ENCODE measurements at places on chromosomes 7 and 10. TPM values are rescaled to one million over a fixed set of nuclear protein-coding genes. Genes with fewer than 3 reads are reported as not detected.

GRCh38 chr10:67527351-67527750, 168.6 kb downstream of the CTNNA3 start:
- H3K4me3 ChIP-seq = no peak overlapping the region
- DNase-seq = no peak
- no peak overlapping the region for H3K27ac ChIP-seq

DNA sequence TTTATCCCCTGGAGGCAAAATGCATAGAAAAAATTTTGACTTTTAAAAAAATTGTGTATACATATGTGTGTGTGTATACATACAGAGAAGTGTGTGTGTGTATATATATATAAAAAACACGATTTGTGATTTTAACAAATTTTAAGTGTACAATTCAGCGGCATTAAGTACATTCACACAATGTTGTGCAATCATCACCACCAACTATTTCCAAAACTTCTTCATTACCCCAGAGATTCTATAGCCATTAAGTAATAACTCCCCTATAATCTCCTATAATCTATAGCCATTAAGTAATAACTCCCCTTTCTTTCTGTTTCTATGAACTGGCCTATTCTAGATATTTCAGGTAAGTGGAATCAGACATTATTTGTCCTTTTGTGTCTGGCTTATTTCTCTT, 20.7 kb upstream of the CAMK2B start:
- no peaks in the 10 kb centered on the region for H3K27me3 ChIP-seq
- H3K4me3 ChIP-seq = no peak overlapping the region
- DNase-seq = no peak
- no peaks in the 10 kb centered on the region for H3K4me1 ChIP-seq

DNA sequence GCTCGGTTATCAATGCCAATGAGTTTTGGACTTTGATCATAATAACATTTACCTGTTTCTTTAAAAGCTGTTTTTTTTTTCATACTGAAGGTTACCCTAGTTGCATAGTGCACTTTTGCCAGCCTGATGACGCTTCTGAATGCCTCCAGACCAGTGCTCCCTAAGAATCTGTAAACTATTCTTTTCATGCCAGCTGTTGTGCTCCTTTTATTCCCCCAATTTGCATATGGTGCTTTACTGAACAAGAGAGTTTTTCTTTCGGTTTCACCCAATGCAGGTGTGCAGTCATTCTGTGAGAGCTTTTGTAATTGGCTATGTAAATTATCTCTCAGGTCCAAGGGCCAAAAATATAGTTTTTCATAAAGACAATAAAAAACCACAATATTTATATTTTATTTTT, 48.1 kb upstream of the GLCCI1 start:
- H3K27ac ChIP-seq = no peak overlapping the region
- no peak for DNase-seq
- H3K4me1 ChIP-seq = no peaks in the 10 kb centered on the region
- H3K36me3 ChIP-seq = no peaks in the 10 kb centered on the region
- no peak overlapping the region for H3K4me3 ChIP-seq

DNA sequence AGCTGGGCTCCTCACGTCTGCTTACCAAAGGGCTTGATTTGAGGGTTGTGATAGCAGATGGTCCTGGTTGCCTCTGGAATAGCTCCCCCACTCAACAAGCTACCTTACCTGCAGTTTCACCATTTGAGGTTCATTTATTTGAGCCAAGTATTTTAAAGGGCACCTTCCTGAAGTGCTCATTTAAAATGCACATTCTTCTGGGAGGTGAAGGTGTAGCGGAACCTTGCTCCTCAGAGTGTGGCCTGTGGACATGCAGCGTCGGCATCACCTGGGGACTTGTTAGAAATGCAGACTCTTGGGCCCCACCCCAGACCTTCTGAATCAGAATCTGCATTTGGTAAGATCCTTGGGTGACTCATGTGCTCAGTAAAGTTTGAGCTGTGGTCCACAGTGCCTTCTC, 2.3 kb downstream of the CDH23 start:
- no peak overlapping the region for H3K27ac ChIP-seq
- H3K27me3 ChIP-seq = peaks cover 47% of the 10 kb centered on the region
- no peaks in the 10 kb centered on the region for H3K36me3 ChIP-seq
- peak; percentile 9 for DNase-seq
- H3K4me1 ChIP-seq = peaks cover 10% of the 10 kb centered on the region

DNA sequence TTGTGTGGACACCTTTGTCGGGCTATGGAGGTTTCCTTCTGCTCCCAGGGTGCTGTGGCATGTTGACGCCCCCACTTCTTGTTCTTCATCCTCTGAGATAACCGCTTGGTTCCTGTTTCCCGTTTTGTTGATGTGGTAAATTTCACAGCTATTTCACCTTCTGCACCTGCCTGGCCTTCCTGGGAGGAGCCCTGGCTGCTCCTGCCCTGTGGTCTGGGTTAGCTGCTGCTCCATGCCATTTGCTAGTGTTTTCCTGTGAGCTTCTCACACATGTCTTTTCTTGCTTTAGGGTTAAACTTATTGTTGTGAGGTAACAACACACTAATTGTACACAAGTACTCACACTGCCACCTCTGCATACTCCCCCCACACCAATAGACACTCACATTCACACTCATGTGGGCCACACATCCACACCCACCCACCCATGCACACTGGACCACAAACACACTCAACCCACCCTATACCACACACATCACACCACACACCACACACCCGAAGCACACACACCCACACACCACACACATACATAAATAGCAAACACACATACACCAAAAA, 46.5 kb upstream of the MSMB start:
- H3K4me1 ChIP-seq = no peaks in the 10 kb centered on the region
- no peak overlapping the region for H3K27ac ChIP-seq
- H3K36me3 ChIP-seq = no peaks in the 10 kb centered on the region
- no peaks in the 10 kb centered on the region for H3K27me3 ChIP-seq

- H3K27ac ChIP-seq = no peak overlapping the region
- H3K4me1 ChIP-seq = no peaks in the 10 kb centered on the region
- no peak for DNase-seq
Measured at GRCh38 chr7:16698200-16698905, 52.4 kb downstream of the BZW2 start.

DNA sequence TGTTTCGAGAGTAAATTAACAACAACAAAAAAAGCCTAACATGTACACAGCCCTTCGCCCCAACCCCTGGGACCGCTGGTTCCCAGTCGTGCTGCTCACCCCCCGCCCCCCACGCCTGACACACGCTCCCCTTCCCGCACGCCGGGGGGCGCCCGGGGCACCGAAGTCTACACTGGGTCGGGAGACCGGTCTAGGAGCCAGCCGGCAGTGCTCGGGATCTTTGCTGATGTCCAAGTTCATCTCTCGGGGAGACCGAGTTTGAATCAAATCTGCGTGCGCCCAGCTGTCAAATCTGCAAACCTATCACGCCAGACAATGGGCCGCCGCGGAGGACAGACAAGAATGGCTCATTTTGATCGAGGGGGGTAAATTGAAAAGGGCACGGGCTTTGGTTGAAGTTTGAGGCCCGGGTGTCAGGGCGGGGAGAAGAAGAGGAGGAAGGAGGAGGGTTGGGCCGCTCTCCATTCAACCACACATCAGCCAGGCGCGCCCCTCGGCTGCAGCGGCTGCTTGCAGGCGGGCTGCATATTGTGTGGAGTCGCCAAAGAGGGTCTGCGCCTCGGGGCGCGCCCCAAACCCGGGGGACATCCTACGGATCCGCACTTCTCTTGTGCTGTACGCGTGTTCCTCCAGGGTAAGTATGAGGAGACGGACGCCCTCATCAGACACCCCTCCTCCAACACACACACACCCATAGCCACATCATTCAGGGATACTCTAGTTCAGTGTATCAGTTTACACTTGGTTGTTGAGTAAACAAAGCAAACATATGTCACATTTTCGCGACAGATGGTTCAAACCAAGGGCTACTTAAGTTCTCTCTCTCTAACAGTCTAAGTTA, 1.3 kb upstream of the GFRA1 start:
- no peak overlapping the region for H3K27ac ChIP-seq
- no peak for DNase-seq
- no peaks in the 10 kb centered on the region for H3K36me3 ChIP-seq
- peaks cover 9% of the 10 kb centered on the region for H3K4me1 ChIP-seq
- peaks cover 70% of the 10 kb centered on the region for H3K27me3 ChIP-seq

GRCh38 chr7:5488286-5488878, 64.7 kb upstream of the TNRC18 start:
- H3K4me3 ChIP-seq = no peak overlapping the region
- DNase-seq = no peak
- no peaks in the 10 kb centered on the region for H3K36me3 ChIP-seq
- no peak overlapping the region for H3K27ac ChIP-seq
- peaks cover 12% of the 10 kb centered on the region for H3K4me1 ChIP-seq
- H3K27me3 ChIP-seq = no peaks in the 10 kb centered on the region

- DNase-seq = no peak
- no peaks in the 10 kb centered on the region for H3K27me3 ChIP-seq
- no peak overlapping the region for H3K4me3 ChIP-seq
- H3K27ac ChIP-seq = no peak overlapping the region
- H3K4me1 ChIP-seq = no peaks in the 10 kb centered on the region
Measured at GRCh38 chr7:36871863-36872262, 147.6 kb upstream of the AOAH start.

DNA sequence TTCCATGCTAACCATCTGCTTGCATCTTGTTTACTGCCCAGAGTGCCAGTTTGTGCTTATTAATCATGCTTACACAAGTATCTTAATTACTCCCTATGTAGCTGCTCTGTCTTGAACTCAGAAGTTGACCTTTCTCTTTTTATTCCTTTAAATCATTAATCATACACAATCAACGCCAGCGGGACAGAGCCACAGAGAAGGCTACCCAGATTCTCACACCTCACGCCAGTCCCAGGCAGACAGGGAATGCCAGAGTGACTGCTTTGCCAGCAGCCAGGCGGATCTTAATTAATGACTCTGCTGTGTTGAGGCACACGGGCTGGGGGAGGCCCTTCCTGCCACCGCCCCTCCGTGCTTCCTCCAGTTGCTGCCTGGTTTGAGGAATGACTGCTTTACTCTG, 229.4 kb downstream of the LRMDA start:
- no peak overlapping the region for H3K27ac ChIP-seq
- no peaks in the 10 kb centered on the region for H3K27me3 ChIP-seq
- H3K4me3 ChIP-seq = no peak overlapping the region
- no peaks in the 10 kb centered on the region for H3K36me3 ChIP-seq

DNA sequence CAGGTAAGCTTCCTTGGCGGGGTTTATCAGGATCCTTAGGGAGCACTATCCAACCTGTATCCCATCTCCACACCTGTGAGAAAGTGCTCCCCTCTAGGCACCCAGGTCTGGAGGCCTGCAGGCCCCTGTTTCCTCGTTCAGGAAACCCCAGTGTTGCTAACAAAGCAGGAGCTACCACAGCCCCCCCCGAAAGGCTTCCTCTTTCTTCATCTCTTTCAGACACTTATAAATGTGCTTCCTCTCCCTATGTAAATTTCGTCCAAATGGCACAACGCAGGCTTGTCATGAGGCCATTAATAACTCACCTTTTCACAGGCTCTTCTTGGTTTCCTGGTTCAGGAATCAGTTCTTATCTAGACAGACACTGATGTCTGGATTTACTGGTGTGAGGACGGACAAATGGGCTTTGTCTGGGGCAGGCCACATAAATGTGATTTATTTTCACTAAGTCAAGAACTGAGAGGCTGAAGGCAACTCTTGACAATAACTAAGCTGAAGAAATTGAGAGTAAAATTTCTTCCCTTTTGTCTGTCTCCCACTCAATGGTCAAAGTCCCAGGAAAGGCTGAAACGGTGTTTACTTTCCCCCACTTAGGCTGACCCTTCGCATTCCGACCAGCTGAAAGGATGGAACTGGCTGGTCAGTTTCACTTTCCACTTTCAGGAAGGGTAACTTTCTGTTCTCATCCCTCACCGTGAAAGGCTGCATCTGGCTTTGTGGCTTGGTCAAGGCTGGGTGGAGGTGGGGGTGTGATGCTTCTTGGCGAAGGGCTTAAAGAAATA, 46.8 kb downstream of the PIK3AP1 start:
- peaks cover 15% of the 10 kb centered on the region for H3K4me1 ChIP-seq
- H3K27me3 ChIP-seq = no peaks in the 10 kb centered on the region
- H3K36me3 ChIP-seq = no peaks in the 10 kb centered on the region

GRCh38 chr7:13904689-13905088, 84.8 kb downstream of the ETV1 start:
- H3K27me3 ChIP-seq = no peaks in the 10 kb centered on the region
- no peak for DNase-seq
- no peak overlapping the region for H3K4me3 ChIP-seq
- peaks cover 9% of the 10 kb centered on the region for H3K4me1 ChIP-seq

DNA sequence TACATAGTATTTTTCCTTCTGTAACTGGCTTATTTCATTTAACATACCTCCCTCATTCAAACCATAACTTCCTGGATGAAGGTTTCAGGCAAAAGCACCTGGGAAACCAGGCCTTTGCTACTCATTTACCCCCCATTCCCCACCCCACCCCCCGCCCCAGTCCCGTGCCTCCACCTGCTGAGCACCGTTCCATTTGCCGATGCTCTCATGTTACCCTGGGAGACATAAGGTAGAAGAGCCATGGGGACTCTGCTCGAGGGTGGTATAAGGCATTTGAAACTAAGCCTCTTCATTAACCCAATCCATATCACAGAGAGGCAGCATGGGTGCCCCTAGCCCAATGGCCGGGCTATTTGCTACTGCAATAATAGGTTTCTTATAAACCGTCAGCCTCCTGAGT, 22.2 kb upstream of the MCM10 start:
- no peak overlapping the region for H3K4me3 ChIP-seq
- H3K36me3 ChIP-seq = peaks cover 49% of the 10 kb centered on the region
- H3K27me3 ChIP-seq = no peaks in the 10 kb centered on the region

GRCh38 chr10:109062371-109062770, 860.9 kb downstream of the XPNPEP1 start:
- H3K4me1 ChIP-seq = no peaks in the 10 kb centered on the region
- no peak overlapping the region for H3K27ac ChIP-seq
- no peak overlapping the region for H3K4me3 ChIP-seq
- no peaks in the 10 kb centered on the region for H3K27me3 ChIP-seq
- H3K36me3 ChIP-seq = no peaks in the 10 kb centered on the region

- H3K4me3 ChIP-seq = no peak overlapping the region
- DNase-seq = no peak
- H3K27ac ChIP-seq = no peak overlapping the region
- H3K36me3 ChIP-seq = no peaks in the 10 kb centered on the region
- H3K4me1 ChIP-seq = no peaks in the 10 kb centered on the region
- peaks cover 3% of the 10 kb centered on the region for H3K27me3 ChIP-seq
Measured at GRCh38 chr10:44780426-44780825, 130.7 kb upstream of the TMEM72 start.

DNA sequence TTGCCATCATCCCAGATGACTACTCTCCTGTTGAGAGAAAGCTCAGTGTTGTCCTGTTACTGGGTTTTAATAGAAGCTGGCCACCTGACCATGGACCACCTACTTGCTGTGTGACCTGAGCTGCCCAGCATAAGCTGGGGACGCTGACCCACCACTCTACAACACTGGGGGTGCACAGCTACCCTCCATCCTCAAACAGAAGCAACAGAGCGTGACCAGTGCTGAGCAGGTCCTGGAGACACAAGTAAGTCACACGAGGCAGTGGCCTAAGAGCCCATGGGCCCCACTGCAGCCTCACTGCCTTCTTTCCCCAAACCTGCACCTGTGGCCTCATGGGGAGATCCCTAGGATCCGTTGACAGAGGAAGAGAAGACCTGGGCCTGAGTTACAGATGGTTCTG, 198.6 kb upstream of the ADARB2 start:
- H3K36me3 ChIP-seq = no peaks in the 10 kb centered on the region
- no peaks in the 10 kb centered on the region for H3K27me3 ChIP-seq

TLX1 gene
- total RNA-seq = not detected

ACSM6 gene
- not detected for total RNA-seq

GIMAP6 gene
- total RNA-seq = 61.7 TPM

TMEM254 gene
- 17.6 TPM for total RNA-seq

RHOBTB1 gene
- total RNA-seq = 14.5 TPM

SLIT1 gene
- total RNA-seq = 0.23 TPM

ADCY1 gene
- 3.9 TPM for total RNA-seq

FAM131B gene
- total RNA-seq = 0.90 TPM

GLUD1 gene
- total RNA-seq = 120 TPM

Measured in upper lobe of right lung (tissue), 1 donor.